CD8-positive, alpha-beta memory T cell (primary cell): ENCODE measurements at places on chromosomes 16 and 17.
A peak's percentile ranks its signal among the peaks of the same experiment; 100 is the strongest.

GRCh38 chr17:8101721-8102120 lies 14.2 kb upstream of the ALOX12B start:
- DNase-seq: no peak

- DNase-seq: no peak
These were observed 228.6 kb upstream of the CDH5 start for GRCh38 chr16:66137853-66138252.

GRCh38 chr17:27282054-27282551 lies 11.8 kb upstream of the WSB1 start:
- DNase-seq: no peak

GRCh38 chr17:73157521-73157890 lies 7.3 kb upstream of the SSTR2 start:
- no peak for DNase-seq

DNA sequence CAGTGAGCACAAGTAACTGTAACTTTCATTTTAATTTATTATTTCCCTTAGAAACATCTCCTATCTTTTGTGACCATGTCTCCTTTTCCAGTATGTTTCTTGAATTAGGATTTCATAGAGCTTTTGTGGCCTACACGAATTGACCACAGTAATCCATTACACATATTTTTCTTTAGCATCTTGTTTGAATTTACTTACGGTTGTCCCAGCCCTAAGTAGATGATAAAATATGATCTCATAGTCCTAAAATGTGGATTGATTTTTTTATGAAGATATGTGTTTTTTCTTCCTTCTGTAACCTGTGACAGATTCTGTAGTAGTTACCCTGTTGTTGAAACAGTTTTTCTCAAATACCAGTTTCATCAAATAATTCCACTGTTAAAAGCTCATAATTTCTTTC lies 61.5 kb downstream of the NF1 start:
- DNase-seq: no peak

DNA sequence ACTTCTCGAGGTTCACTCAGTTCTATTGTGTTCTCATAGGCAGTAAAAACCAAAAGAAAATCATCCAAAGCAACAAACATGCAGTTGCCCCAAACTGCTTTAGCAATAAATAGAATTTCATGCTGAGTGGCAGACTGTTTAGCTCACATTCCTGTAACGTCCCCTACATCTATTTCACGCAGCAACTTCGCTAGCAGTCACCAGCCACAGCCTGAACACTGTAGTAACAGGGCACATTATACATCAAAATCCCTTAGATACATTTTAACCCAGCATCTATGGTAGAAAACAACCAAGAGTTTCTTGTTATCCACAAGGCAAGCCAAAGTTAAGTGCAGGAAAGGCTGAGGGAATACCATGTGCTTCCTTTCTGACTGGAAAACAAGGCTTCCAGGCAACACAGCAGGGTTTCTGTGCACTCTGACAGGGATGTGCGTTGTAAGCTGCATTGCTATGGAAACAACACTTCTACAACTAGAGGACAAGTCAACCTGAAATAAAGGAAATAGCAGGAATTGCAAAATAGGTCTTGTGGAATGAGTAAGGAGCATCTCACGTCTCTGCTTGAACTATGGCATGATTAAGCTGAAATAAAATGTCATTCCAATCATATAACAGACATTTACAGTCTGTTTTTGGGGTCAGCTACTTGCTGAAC lies 55.4 kb downstream of the CFDP1 start:
- no peak for DNase-seq

DNA sequence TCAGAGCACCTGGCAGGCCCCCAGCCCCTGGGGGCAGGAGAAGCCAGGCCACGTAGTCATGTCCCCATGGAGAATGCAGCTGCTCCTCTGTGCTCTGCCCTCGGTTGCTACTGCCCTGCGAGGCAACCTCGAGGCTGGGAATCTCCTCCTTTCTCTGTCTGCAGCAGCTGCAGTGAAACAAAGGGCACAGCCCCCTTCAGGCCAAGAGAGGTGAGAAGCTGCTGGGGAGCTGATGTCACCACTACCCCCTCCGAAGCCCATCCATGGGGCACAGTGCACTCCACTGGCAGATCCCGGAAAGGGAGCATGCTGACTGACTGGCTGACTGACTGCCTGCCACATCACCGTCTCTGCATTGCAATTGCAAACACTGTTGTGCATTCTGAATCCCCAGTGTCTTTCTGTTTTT lies 103.7 kb downstream of the GRIN2A start:
- DNase-seq: no peak

DNA sequence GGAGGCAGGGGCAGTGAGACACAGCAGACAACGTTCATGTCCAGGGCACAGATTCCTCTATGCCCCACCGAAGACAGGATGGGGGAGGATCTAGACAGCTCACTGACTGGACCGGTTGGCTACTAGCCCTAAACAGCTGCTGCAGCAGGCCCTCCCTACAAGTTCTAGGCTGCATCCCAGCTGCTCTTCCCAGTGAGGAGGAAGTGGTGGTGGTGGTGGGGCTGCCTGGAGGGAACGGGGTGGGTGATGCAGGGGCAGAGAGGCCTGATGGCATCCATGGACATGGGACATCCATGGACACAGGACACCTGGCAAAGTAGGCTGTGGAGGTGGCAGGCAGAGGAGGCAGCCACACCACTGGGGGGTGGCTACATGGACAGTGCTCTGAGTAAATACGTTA lies 18.3 kb downstream of the SPHK1 start:
- DNase-seq: no peak

GRCh38 chr16:71367241-71367976 lies 8.9 kb downstream of the CALB2 start:
- no peak for DNase-seq

DNA sequence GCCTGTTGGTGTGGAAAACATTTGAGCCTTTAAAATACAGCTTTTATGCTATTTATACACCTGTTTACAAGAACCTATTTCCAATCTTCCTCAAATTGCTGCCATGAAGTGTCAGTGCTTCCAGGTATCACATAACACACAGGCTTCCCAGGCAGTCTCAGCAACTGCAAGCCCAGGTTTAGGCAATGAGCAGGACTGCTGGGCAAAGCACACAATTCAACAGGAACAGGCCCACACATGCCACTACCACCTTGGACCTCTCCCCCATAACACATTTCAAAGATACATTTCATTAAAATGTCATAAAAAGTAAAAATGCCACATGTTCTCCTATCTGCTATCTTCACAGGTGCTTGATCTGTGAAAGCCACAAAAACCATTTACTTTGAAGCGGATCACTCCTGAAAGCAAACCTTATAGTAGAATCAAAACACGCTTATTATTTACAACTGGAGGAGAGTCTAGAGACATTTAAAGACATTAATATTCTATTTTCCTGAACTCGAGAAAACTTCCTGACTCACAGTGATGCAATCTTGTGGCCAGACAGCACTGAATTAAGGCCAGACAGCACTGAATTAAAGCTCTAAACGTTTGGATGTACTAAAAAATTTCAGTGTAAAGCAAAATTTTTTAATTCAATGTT lies 31.5 kb downstream of the ANKFY1 start:
- DNase-seq: peak; percentile 31

GRCh38 chr17:45431531-45432404 lies 902 bp downstream of the ARHGAP27 start:
- DNase-seq: peak; percentile 68

GRCh38 chr17:57551321-57552079 lies 193.6 kb downstream of the CCDC182 start:
- DNase-seq: peak; percentile 20

GRCh38 chr16:48441863-48442279 lies 56.7 kb upstream of the SIAH1 start:
- DNase-seq: no peak

DNA sequence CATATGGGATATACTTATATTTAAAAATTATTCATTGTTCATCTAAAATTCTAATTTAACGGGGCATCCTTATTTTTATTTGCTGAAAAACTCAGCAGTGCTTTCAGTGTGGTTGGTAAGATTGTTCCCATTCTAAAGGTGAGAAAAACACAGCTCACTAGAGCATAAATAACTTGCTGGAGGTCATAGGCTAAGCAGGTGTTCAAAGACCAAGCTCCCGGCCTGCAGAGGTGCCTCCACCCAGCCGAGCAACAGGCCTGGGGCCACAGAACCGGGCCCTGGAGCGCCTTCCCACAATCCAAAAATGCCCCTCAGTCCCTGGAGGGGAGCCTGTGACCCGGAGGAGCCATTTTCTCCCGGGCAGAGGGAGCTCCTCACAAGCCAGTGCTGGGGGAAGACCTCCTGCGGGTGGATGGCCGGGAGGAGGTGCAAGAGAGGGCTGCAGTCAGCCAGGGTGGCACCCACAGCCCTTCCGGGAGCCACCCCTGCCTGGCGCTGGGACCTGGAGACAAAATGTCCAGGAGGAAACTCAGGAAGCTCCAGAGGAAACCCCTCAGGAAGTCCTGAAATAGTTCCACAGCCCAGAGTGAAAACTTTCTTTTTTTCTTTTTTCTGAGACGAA lies 14.7 kb downstream of the ABR start:
- no peak for DNase-seq

DNA sequence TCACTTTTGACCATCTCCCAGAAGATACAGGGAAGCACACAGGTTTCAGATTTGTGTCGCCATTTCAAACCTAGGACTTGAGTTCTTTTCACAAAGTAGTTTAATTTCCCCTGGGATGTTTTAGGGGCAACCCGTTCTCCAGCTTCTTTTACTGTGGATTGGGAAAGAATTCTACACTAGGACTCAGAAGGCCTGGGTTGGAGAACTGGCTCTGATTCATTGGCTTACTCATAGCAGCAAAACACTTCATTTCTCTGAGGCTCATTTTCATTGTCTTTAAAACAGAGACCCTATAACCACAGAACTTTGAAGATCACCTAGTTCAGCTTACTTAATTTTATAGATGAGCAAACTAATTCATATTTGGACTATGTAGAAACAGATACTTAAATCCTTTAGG lies 175.9 kb upstream of the SALL1 start:
- no peak for DNase-seq

GRCh38 chr16:1102921-1103635 lies 7.0 kb upstream of the C1QTNF8 start:
- peak; percentile 68 for DNase-seq

DNA sequence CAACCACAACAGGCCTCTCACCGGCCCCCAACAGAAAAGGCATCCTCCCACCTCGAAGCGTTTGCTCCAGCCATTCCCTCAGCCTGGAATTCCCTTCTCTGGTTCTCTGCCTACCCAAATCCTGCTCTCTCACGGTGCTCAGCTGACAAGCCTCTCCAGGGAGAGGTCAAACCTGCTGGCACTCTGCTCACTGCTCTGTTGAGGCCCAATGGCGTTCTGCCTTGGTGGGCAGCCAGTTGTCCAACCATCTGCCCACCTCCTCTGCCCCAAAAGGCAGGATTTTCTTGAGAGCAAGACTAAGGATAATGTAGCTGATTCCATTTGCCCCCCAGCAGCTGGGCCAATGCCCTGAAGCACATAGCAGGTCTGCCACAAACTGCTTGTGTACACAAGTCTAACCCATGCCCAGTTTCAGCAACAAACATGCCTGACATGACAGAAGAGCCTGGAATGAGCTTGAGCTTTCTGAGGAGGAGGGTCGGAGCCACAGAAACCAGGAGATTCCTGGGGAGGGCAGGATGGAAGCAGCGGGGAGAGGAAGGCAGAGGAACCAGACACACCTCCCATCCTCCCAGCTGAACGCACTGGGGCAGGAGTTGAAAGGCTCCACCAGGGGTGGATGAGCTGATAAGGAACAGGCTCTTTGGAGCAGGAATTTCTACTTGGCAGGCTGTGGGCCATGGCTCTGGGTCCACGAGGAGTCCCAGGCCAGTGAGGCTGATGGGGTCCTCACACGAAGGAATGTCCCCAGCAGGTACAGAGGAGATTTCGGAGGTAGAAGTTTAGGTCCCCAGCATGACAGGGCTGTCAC lies 23.9 kb downstream of the ARHGAP27 start:
- DNase-seq: no peak

GRCh38 chr16:48232493-48233040 lies 11.5 kb upstream of the LONP2 start:
- no peak for DNase-seq

- no peak for DNase-seq
These were observed 297.5 kb downstream of the XYLT1 start for GRCh38 chr16:17173281-17173680.

- DNase-seq: no peak
These were observed 243 bp downstream of the RND2 start for GRCh38 chr17:43025290-43025657.
